B cell (primary cell): ENCODE measurements at places on chromosomes 3 and 15. TPM values are rescaled to one million over a fixed set of nuclear protein-coding genes. Genes with fewer than 3 reads are reported as not detected.
A peak's percentile ranks its signal among the peaks of the same experiment; 100 is the strongest.

The EIF4G1 gene
- 160 TPM in 2 replicates for total RNA-seq

GRCh38 chr3:167884481-167884880 lies 149.0 kb downstream of the SERPINI1 start:
- DNase-seq, result no peak

GRCh38 chr3:61454006-61454585 lies 107.3 kb upstream of the PTPRG start:
- DNase-seq, result no peak

DNA sequence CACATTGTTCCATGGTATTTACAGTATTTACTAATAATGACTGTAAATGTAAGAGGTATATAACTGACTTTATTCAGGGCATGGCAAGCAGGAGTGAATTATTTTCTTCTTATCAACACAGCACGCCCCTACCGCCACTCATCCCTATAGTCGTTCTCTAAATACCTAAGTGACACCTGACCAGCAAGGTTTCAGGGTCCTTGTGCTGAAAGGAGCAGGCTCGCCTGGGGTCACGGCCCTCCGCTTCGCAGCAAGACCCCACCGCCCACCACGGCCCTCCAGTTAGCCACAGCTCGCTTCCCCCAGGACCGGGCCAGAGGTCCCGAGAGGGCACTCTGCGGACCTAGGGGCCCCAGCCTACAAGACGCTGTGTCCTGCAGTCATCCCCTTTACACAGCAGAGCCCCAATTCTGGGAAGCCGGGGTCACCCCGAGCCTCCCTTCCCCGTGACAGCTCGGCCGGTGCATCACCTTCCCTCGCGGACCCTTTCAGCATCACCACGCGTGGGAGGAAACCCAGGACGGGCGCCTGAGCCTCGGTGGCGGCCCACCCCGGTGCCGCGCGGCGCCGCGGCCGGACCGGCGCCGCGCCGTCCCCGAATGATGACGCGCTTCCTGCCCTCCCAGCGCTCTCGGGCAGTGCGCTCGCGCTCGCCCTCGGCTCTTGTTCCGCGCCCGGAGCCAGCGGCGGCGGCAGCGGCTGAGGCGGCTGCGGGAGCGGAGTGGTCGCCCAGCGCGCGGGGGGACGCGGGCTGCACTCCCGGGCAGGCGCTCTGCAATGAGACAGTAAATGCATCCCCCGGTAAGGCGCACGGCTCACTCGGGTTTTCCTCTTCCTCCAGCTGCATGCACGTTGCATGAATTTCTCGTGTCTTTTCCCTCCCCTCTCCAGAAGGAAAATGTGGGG lies 225.1 kb upstream of the C2CD4B start:
- peak; percentile 78 for DNase-seq
